Hair follicular keratinocyte (primary cell): ENCODE measurements at places on chromosomes 3 and 15. TPM values are rescaled to one million over a fixed set of nuclear protein-coding genes. Genes with fewer than 3 reads are reported as not detected.

Gene ACAD9
- total RNA-seq, result 27.6 and 39.4 TPM in 2 replicates

Gene DNAH12
- total RNA-seq, result not detected in 2 replicates

Gene LPP
- total RNA-seq, result 11.3 and 29.5 TPM in 2 replicates

Gene RARB
- total RNA-seq, result 0.42 TPM in 1 of 2 replicates, not detected in the other

Gene SLC38A3
- total RNA-seq, result not detected in 2 replicates

Gene DHX36
- 14.8 and 28.4 TPM in 2 replicates for total RNA-seq

Gene IGSF11
- total RNA-seq, result not detected in 2 replicates

Gene FBXW12
- total RNA-seq, result not detected in 2 replicates

Gene IDH2
- total RNA-seq, result 60.1 and 67.0 TPM in 2 replicates

Gene IQCF5
- not detected in 2 replicates for total RNA-seq

Gene CGNL1
- total RNA-seq, result under 0.01 TPM in 2 replicates

Gene EOMES
- 1.9 and 2.7 TPM in 2 replicates for total RNA-seq

Gene GRK7
- total RNA-seq, result not detected in 2 replicates

Gene FANCD2OS
- not detected in 2 replicates for total RNA-seq

Gene PLAAT1
- 0.19 and 0.55 TPM in 2 replicates for total RNA-seq
